ENCODE measurements at places on chromosomes 3 and 15.

GRCh38 chr3:64717872-64718613 lies 30.2 kb upstream of the ADAMTS9 start:
- no peaks in the 10 kb centered on the region for H3K27me3 ChIP-seq
- no peak for DNase-seq
- no peak overlapping the region for H3K4me3 ChIP-seq
- no peaks in the 10 kb centered on the region for H3K4me1 ChIP-seq
- no peak overlapping the region for H3K27ac ChIP-seq

GRCh38 chr15:76197703-76198455 lies 113.4 kb downstream of the ETFA start:
- no peak for DNase-seq
- H3K4me3 ChIP-seq, result no peak overlapping the region
- no peaks in the 10 kb centered on the region for H3K27me3 ChIP-seq
- H3K36me3 ChIP-seq, result no peaks in the 10 kb centered on the region

GRCh38 chr3:13379201-13379830 lies 40.8 kb downstream of the NUP210 start:
- no peaks in the 10 kb centered on the region for H3K27me3 ChIP-seq
- no peak overlapping the region for H3K4me3 ChIP-seq
- peaks cover 11% of the 10 kb centered on the region for H3K36me3 ChIP-seq
- no peak for DNase-seq
- peaks cover 12% of the 10 kb centered on the region for H3K4me1 ChIP-seq

DNA sequence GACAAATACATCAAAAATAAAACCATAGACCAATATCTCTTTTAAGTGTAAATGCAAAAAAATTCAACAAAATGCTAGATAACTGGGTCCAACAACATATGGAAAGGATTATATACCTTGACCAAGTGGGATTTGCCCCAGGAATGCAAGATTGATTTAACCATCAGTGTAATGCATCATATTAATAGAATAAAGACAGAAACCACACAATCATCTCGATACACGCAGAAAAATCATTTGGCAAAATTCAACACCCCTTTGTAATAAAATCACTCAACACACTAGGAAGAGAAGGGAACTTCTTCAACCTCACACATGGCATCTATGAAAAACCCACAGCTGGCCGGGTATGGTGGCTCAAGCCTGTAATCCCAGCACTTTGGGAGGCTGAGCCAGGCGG lies 19.5 kb downstream of the GREM1 start:
- DNase-seq, result no peak
- no peak overlapping the region for H3K27ac ChIP-seq
- peaks cover 34% of the 10 kb centered on the region for H3K27me3 ChIP-seq

DNA sequence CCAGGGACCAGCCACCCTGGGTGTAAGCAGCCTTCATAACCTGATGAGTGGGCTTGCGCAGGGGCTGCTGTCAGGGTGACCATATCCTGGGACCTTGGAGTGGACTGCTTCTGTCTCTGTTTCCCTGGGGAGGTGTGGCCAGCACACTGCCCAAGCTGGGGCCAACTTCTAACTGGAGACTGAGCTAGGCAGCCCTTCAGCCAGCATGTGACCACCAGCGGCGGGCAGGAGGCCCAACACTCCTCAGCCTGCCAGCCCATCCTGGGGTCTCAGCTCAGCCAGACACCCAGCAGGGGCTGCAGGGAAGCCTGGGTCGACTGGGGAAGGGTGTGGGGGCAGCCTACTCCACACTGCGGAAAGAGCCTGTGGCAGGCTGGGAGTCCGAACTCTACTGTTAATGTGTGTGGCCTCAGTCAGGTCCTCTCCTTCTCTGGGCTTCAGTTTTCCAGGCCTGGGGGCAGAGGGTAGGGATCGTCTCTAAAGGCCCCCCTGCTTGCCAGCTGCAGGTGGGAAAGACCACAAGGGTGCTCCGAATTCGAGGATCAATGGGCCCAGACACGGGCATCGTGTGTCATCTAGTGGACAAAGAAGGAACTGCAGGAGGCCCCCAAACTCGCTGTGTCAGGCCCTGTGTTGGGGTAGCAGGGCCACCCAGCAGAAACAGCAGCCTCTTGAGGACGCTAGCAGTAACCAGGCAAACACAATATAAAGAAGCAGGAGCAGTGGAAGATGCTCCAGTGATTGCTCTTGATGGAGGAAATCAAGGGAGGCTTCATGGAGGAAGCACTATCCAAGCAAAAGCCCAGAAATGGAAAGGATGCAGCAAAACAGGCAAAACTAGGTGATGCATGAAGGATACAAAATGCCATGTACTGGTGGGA lies 2.0 kb upstream of the SEMA3G start:
- DNase-seq, result peak; percentile 47
- no peak overlapping the region for H3K4me3 ChIP-seq
- H3K36me3 ChIP-seq, result no peaks in the 10 kb centered on the region
- peak overlapping the region; percentile 21 for H3K27ac ChIP-seq
- peaks cover 7% of the 10 kb centered on the region for H3K4me1 ChIP-seq
- H3K27me3 ChIP-seq, result no peaks in the 10 kb centered on the region

DNA sequence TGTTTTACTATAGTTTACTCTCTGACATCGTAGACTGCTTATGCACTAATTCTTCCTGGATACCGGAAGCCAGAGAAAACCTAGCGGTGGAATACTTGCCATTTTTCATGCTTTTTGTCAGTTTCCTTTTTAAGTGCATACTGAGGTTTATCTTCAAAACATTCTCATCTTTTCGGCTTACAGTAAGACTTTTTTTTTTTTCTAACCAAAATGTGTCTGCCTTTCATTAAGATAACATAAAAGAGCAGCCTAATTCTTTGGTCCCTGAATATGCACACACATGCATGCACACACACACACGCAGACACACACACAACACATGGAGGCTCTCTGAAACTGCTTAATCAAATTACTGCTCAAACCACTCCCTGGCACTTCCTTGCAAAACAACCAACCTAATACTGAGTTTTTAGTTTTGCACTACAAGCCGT lies 1.3 kb downstream of the ZNF445 start:
- H3K4me3 ChIP-seq, result peak overlapping the region; percentile 93
- peak overlapping the region; percentile 72 for H3K27ac ChIP-seq
- DNase-seq, result no peak
- H3K4me1 ChIP-seq, result peaks cover 32% of the 10 kb centered on the region

DNA sequence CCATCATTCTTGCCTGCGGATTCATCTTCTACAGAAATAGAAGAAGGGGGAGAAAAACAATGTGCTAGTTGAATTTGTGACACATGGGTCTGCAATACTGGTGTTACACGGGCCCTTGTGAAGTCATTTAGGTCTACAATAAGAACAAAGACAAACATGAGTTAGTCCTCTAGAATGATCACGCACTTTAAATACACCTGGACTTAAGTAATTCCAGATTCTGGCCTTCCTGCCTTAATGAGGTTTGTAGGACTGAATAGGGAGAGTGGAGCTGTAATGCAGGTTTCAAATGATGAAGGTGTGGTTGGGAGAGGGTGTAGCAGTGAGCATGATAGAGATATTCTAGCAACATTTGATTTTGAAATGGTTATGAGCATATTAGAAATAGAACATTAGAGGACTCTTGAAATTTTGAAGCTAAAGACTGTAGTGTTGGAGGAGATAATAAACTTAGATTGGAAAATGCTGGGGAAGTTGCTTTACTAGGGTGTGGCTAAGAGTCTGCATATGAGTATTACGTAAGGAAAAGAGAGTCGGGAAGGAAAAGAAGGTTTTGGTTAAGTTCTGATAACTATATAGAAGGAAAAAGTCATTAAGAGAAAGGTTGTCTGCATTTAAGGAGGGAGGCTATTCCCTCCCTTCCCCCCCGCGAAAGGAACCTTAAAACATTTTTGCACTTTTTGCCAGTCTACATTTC lies 606 bp downstream of the EIF2A start:
- H3K27ac ChIP-seq, result peak overlapping the region; percentile 96
- DNase-seq, result no peak
- peak overlapping the region; percentile 97 for H3K4me3 ChIP-seq
- H3K36me3 ChIP-seq, result no peaks in the 10 kb centered on the region
- no peaks in the 10 kb centered on the region for H3K27me3 ChIP-seq
- H3K4me1 ChIP-seq, result peaks cover 45% of the 10 kb centered on the region

GRCh38 chr3:110821586-110821985 lies 250.0 kb upstream of the NECTIN3 start:
- peaks cover 5% of the 10 kb centered on the region for H3K27me3 ChIP-seq
- H3K27ac ChIP-seq, result no peak overlapping the region
- H3K36me3 ChIP-seq, result no peaks in the 10 kb centered on the region
- H3K4me3 ChIP-seq, result no peak overlapping the region
- H3K4me1 ChIP-seq, result peaks cover 3% of the 10 kb centered on the region

GRCh38 chr3:78988324-78988723 lies 779.5 kb downstream of the ROBO1 start:
- no peaks in the 10 kb centered on the region for H3K27me3 ChIP-seq
- no peak for DNase-seq
- no peaks in the 10 kb centered on the region for H3K36me3 ChIP-seq
- no peak overlapping the region for H3K4me3 ChIP-seq
- H3K27ac ChIP-seq, result no peak overlapping the region
- no peaks in the 10 kb centered on the region for H3K4me1 ChIP-seq

DNA sequence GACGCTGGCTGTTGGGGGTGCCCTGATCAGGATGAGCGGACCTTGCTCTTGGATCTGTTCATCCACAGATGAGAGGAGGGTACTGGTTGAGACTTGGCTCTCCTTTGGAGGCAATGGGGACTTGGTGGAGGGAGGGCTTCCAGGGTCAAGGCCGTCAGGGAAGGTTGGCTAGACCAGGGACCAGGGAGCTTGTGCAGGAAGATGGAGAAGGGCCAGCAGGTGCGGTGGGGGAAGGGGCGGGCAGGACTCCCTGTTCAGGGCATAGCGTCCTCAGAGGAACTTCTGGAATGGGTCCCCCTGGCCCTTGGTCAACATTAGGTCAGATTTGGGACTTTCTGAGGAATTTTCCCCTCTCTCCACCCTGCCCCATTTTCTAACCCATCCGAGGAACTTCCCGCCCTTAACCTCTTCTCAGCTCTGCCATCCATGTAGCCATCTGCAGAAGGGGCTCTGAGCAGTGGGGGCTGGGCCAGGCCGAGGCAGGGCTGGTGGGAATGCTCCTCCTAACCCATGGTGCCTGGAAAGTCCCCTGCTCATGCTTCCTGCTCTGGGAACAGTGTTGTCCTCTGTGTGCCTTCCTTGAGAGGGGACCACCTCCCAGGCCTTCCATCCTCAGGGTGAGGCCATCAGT lies 11.5 kb downstream of the SNX33 start:
- no peaks in the 10 kb centered on the region for H3K27me3 ChIP-seq
- H3K4me1 ChIP-seq, result peaks cover 5% of the 10 kb centered on the region
- H3K4me3 ChIP-seq, result no peak overlapping the region
- peak overlapping the region; percentile 9 for H3K27ac ChIP-seq

DNA sequence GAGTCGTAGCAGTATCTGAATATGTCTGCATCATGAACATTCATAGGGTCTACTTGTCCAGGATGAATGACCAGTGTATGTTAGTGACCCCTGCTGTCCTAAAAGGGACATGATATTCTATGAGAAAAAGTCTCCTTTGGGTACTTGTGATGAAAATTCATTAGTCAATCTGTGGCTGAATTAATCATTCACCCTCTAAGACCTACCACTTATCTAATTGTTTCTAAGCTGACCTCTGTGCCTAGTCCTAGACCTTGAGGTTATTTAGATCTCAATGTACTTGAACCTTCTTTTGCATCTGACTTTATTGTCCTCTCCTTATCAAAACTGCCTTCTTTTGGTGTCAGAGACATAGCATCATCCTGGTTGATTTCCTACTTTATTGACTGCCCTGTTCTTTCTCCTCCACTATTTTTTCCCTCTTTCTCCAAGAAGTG lies 799.3 kb downstream of the DIPK2A start:
- no peak overlapping the region for H3K27ac ChIP-seq
- H3K27me3 ChIP-seq, result no peaks in the 10 kb centered on the region
- H3K4me3 ChIP-seq, result no peak overlapping the region
- H3K36me3 ChIP-seq, result no peaks in the 10 kb centered on the region

DNA sequence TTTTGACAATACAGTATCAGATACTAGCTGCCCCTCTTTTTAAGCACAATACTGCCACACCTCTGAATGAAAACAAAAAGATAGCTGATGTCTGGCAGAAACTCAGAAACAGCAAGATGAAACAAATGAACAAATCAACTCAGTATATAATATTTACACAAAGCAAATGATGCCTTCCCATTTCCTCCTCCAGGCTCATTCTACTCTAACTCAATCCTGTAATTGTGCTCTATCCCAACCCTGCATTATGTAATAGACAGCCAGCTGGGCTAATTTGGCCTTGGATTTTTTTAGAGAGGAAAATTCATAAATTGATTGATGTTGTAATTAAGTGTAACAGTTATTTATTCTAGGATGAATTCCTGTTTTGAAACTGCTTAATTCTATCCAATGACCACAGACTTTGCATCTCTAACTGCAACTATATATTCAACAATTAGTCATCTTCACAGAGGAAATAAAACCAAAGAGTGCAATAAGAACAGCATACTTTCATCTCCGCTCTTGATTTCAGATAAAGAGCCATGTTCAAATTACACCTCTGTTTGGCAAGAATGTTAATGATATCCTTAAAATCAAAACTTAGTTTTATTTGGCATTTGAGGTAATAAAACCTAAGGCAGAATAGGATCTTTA lies 6.1 kb downstream of the ATG3 start:
- DNase-seq, result no peak
- H3K27me3 ChIP-seq, result no peaks in the 10 kb centered on the region
- H3K4me1 ChIP-seq, result peaks cover 28% of the 10 kb centered on the region
- no peaks in the 10 kb centered on the region for H3K36me3 ChIP-seq
- H3K27ac ChIP-seq, result peak overlapping the region; percentile 67
- peak overlapping the region; percentile 21 for H3K4me3 ChIP-seq

DNA sequence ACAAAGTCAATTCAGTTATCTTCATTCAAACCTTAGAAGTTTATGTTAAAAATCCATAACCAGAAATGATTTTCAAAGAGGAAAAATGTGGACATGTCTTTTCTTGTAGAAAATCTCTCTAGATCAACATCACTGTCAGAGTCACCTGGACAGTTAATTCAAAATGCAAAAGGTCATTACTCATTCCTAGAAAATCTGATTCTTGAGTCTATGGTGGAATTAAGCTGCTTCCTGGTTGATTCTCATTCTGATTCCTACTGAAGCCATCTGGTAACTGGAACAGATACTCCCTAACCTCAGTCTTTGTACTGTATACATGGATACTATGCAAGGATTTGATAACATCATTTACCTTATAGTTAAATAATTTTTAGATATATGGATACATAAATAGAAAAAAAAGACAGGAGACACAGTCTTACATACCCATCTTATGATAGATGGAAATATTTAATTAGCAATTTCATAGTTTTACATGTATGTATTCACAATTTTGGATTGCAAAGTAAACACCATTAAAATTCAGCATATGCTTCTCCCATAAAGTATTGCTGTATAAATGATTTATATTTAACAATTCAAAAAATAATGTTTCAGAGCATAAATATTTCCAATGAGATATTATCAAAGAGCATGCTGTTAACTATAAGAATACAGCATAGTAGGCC lies 693.2 kb upstream of the CCDC54 start:
- H3K4me1 ChIP-seq, result no peaks in the 10 kb centered on the region
- peaks cover 2% of the 10 kb centered on the region for H3K36me3 ChIP-seq
- no peak overlapping the region for H3K4me3 ChIP-seq
- H3K27ac ChIP-seq, result no peak overlapping the region
- H3K27me3 ChIP-seq, result peaks cover 5% of the 10 kb centered on the region
- DNase-seq, result no peak

GRCh38 chr3:54736459-54736858 lies 191.4 kb downstream of the LRTM1 start:
- DNase-seq, result no peak
- no peak overlapping the region for H3K4me3 ChIP-seq
- no peaks in the 10 kb centered on the region for H3K4me1 ChIP-seq
- H3K27me3 ChIP-seq, result no peaks in the 10 kb centered on the region
- no peaks in the 10 kb centered on the region for H3K36me3 ChIP-seq

- H3K27me3 ChIP-seq, result peaks cover 48% of the 10 kb centered on the region
- no peak overlapping the region for H3K4me3 ChIP-seq
- H3K27ac ChIP-seq, result no peak overlapping the region
- peaks cover 2% of the 10 kb centered on the region for H3K36me3 ChIP-seq
- no peak for DNase-seq
These were observed 52.8 kb downstream of the FAM43A start for GRCh38 chr3:194738254-194739093.

All from T-helper 17 cell (primary cell).